Hippocampal formation (tissue), 2 donors: ENCODE measurements at places on chromosomes 5 and 9.

- no peak for DNase-seq
Measured at GRCh38 chr5:71770381-71770780, 51.3 kb downstream of the CARTPT start.

DNA sequence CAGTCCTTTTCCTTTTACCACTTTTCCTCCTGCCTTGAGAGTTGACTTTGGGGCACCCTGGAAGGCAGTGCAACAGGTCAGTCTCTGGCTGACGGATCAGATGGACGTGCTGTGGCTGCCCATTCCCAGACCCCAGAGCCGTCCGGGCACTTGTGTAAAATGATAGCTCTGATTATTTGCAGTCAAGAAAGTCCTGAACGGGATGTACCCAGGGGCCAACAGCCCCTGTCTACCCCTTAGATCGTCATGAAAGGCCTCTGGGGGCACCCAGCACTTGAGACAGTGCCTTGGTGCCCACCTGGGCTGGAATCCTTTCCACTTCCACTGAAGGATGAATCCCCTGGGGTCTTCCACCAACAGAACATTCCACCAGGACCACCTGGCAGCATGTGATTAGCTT, 17.7 kb upstream of the ANGPTL2 start:
- no peak for DNase-seq

GRCh38 chr9:135343837-135344522, 135.6 kb upstream of the PPP1R26 start:
- no peak for DNase-seq

DNA sequence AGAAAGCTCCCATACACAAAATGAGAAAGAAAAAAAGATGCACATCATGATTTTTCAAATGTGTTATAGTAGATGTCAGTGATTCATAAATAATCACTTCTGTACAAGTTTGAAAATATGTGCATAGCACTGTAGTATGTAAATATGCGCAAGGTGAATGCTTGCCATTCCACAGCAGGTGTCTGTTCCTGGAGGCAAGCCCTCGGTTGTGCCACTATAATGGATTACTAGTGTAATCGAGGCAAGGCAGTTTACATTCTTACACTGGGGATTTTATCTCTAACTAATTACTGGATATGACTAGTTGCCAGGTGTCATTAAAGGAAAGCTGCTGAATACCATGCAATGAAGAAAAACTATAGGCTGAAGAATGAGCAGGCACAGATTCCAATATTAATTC, 93.6 kb downstream of the ARHGEF28 start:
- no peak for DNase-seq

DNA sequence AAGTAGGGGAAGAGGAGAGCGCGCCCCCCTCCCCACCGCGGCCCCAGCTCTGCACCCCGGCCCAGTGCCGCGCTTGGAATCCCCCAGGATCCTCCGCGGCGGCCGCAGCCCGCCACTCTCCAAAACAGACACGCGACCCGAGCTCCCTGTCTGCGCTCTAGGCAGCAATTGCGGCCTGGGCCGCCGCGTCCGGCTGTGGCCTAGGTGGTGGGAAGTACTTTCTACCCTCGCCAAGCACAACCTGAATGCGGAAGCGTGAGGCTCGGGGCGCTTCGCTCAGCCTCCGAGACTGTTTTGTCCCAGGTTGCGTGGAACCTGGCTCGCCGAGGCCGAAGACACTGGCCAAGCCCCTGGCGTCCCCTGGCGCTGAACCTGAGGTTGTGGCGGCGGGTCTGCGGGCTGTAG, 3.3 kb upstream of the FOXB2 start:
- DNase-seq = no peak

- DNase-seq = no peak
Measured at GRCh38 chr9:120366644-120367019, 213.3 kb downstream of the CDK5RAP2 start.

DNA sequence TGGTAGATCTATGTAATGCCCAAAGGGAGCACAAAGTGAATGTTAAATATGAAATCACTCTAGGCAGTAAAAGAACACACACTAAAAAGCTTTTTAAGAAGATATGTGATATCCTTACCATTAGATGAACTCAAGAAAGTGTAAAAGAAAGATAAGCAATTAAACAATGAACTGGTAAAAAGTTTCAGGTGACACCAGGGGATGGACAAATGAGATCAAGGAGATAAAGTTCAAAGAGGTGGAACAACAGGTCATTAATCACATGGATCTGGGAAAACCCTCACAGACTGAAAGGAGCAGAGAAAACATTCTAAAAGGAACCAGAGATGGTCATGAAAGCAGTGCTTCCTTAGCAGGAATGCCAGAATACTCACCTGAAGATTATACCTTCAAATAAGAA, 40.7 kb downstream of the LHFPL2 start:
- DNase-seq = no peak

DNA sequence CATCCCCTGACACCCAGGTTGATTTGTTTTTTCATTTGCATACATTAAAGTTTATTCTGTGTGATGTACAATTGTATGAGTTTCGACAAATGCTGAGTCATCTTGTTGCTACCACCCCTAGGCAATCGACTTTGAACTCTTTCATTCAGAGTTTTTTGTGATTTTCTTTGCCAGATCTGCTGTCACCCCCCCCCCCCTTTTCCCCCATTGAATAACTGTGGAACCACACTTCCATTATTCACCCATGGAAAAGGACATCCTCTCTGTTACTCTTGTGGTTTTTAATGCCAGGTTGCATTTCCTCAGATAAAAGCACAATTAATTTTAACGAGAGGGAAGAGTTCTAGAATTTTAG, 13.7 kb upstream of the FAM120AOS start:
- no peak for DNase-seq

DNA sequence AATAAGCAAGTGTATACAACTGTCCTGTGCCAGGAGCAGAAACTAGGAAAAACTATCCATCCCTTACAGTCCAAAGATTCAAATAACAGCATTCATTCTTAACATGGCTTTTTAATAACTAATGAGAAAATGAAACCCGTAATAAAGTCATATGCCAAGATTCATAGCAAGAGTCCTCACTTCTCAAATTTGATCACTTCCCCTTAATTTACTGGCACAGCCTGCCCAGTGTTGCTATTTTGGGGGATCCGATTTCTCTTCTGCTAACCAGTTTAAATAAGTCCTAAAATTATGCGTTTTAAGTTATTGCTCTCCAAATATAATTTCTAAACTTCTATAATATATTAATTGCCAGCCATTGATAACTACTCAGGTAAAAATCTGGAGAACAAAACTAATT, 177.0 kb upstream of the PTGER4 start:
- DNase-seq = no peak

- DNase-seq = no peak
Measured at GRCh38 chr9:70092190-70092589, 48.5 kb downstream of the MAMDC2 start.

GRCh38 chr5:180523629-180524466, 29.7 kb downstream of the CNOT6 start:
- DNase-seq = no peak

DNA sequence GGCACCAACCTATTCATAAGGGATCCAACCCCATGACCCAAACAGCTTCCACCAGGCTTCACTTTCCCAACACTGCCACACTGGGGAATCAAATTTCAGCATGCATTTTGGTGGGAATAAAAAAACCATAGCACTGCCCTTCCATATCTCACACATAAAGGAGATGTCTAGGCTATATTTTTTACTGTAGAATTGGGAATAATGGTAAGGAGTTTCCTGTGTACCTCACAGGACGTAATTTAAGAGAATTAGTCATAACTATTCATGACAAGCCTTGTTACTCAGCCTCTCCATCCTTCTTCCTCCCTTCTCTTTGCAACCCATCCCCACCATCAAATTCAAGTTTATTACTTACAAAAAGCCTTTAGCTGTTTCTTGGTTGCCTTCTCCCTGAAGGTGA, 352.1 kb downstream of the MLLT3 start:
- no peak for DNase-seq

GRCh38 chr9:25472085-25472607, 206.1 kb downstream of the TUSC1 start:
- no peak for DNase-seq

DNA sequence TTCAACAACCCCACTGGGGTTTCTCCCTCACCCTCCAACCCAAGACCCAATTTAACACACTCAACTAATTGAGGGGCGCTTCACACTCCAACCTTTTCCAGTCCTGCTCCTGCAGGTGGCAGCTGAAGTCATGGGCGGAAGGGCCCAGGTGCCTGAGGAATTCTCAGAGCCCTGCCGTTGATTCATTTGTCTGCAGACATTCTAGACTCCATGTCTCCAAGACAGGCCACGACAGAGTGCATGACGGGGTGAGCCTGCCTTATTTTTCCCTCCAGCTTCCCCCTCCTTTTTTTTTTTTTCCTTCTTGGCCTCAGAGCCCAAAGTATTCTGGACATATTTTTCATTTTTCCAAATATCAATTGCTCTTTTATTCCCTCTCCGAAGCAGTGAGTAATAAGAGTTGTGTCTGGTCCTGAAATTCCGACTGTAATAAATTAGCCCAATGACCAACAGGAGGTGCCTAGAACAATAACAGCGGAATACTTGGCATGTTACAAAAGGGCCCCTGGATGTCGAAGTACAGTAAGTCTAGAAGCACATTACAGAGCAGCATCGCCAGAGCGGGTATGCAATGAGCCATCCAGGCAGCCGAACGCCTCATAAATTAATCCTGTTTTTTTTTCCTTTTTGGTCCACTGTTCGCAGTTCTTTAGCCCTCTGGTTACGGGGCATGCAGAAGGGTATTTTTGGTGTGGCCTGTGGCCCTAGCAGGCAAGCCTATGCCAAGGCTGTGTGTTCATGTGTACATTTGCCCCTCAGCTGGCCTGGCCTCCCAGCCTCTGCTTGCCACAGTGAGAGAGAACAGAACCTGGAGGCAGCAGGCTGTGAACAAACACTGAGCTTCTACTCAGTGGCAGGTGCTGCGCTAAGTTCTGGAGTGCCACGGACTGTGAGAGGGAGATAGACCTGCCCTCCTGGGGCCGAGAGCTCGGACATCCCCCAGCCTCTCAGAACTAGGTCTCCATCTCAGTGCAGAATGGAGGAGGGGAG, 8.6 kb upstream of the SMIM23 start:
- DNase-seq = no peak

- no peak for DNase-seq
Measured at GRCh38 chr5:73264631-73265030, 91.6 kb downstream of the TMEM174 start.

DNA sequence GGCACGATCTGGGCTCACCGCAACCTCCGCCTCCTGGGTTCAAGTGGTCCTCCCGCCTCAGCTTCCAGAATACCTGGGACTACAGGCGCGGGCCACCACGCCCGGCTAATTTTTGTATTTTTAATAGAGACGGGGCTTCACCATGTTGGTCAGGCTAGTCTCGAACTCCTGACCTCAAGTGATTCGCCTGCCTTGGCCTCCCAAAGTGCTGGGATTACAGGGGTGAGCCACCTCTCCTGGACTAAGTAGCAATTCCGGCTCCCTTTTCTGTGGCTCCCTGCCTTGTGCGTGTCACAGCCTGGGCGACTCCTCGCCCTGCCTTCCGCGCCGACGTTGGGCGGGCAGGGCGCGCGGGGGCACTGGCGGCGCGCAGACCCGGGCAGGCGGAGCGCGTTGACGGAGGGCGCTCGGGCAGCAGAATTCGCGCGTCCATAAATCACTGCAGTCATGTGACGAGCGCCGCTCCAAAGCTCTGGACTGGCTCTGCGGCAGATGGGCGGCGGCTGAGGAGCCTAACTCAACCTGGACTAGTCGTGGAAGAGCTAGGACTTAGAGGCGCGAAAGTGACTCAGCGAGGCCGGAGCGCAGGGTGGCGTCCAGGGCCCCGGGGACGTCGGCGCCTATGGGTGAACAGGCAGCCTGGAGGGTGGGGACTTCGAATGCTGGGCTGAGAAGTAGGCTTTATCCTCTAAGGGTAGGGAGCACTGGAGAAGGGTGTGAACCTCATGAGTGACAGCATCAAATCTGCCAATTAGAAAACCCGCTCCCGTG, 1.4 kb upstream of the CIZ1 start:
- DNase-seq = peak; percentile 74

- DNase-seq = no peak
Measured at GRCh38 chr5:142660731-142661130, 25.2 kb downstream of the FGF1 start.

DNA sequence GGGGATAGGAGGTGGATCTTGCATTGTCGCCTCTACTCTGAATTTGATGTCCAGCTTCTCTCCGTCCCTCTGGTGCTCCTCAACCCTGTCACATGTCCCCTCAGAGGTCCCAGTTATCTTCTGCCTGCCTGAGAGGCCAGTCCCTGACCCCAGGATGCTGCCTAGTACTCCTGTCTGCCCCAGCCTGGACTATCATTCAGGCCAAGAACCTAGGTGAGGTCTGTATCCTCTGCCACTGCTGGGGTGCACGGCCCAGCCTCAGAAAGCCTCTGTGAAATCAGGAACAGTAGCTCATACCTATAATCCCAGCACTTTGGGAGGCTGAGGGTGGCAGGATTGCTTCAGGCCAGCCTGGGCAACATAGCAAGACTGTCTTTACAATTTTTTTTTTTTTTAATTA, 8.6 kb downstream of the SPINK4 start:
- DNase-seq = no peak

DNA sequence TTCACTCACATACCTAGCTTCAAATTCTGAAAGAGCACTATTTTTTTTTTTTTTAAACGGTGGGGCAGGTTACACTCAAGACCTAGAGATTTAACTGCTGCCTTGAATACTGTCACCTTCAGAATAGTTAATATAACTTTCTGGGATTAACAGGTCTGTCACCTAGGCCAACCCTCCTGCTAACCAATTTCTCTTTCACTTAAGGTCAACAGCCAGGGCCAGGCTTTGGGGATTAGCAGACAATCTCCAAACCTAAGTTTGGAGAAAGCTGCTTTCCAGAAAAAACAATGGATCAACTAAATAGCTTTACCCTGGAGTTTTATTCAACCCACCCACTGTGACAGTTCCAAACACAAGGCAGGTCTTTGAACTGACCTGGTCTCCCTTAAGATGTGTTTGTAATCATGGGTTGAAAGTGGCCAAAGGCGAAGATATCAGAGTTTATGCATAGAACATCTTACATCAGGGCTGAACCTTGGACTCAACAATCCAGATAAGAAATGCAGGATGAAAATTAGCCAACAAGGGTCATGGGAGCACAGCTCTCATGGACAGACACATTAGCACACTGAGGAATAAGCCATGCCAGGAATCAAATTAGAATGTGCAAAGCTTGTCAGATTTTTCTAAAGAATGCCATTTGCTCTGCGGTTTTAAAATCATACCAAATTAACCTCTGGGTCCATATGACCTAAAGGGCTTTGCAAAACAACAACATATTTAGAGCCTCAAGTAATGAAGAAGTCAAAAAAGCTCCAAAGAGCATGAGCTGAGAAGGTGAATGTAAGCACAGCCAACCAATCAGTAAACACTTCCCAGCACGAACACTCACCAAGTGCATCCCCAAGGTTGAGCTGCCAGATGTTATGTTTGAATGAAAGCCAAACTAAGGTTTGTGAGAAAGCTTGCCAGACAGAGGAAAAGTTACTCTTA, 538.5 kb upstream of the DMAC1 start:
- no peak for DNase-seq

- no peak for DNase-seq
Measured at GRCh38 chr5:153399595-153399994, 90.9 kb upstream of the GRIA1 start.

GRCh38 chr5:133995341-133995740, 9.4 kb downstream of the VDAC1 start:
- DNase-seq = no peak
